ENCODE measurements at places on chromosomes 4 and X. TPM values are rescaled to one million over a fixed set of nuclear protein-coding genes. Genes with fewer than 3 reads are reported as not detected.

- H3K36me3 ChIP-seq = no peaks in the 10 kb centered on the region
- DNase-seq = no peak
- H3K4me1 ChIP-seq = peaks cover 23% of the 10 kb centered on the region
- H3K27me3 ChIP-seq = no peaks in the 10 kb centered on the region
- no peak overlapping the region for H3K27ac ChIP-seq
- no peak overlapping the region for H3K4me3 ChIP-seq
Measured at GRCh38 chr4:48781968-48782367, 1.9 kb upstream of the FRYL start.

Gene MAGEA11
- not detected for polyA plus RNA-seq

Gene PDGFRA
- 11.9 TPM for polyA plus RNA-seq

GRCh38 chr4:147994076-147994475, 262.2 kb downstream of the ARHGAP10 start:
- no peak overlapping the region for H3K4me3 ChIP-seq
- H3K4me1 ChIP-seq = peaks cover 23% of the 10 kb centered on the region

DNA sequence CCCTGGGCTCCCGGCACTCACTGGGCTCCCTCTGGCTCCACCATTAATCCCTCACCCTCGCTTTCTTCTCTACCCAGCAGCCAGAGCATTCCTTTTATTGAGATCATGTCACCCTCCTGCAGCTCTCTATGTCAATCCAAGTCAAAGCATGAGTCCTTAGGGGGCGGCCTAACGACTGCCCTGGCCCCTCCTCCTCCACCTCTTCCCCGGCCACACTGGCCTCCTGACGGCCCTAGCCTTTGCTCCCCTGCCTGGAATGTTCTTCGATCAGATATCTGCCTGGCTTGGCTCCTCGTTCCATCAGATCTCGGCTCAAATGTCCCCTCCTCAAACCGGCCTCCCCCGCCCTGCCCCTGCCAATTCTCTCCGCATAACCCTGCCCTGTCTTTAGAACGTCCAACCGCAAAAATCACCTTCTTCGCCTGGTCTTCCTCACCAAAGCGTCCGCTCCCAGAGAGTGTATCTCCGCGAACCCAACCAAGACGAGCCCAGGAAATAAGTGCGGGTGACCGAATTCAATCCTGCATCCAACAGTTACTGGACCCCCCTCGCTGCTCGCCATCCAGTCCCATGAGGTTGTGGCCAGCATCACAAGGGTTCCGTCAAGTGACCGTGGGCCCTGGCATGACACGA, 722 bp upstream of the PNCK start:
- DNase-seq = no peak
- no peaks in the 10 kb centered on the region for H3K36me3 ChIP-seq
- no peak overlapping the region for H3K27ac ChIP-seq
- H3K4me1 ChIP-seq = no peaks in the 10 kb centered on the region

GRCh38 chr4:140947506-140947905, 185.8 kb downstream of the RNF150 start:
- H3K36me3 ChIP-seq = no peaks in the 10 kb centered on the region
- H3K4me3 ChIP-seq = no peak overlapping the region
- peaks cover 40% of the 10 kb centered on the region for H3K4me1 ChIP-seq
- H3K27ac ChIP-seq = no peak overlapping the region

- H3K27me3 ChIP-seq = peaks cover 71% of the 10 kb centered on the region
- peak overlapping the region; percentile 40 for H3K4me3 ChIP-seq
- DNase-seq = no peak
Measured at GRCh38 chr4:794900-795725, 30.8 kb downstream of the CPLX1 start.

DNA sequence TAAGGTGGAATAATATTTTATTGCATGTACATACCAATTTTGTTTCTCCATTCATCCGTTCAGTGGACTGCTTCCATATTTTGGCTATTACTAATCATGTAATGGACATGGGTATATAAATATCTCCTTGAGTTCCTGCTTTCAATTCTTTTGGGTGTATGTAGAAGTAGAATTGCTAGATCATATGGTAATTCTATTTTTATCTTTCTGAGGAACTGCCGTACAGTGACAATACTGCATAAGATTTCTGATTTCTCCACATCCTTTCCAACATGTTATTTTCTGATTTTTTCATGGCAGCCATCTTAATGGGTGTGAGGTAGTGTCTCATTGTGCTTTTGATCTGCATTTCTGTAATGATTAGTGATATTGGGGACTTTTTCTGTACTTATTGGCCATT, 19.2 kb downstream of the ALPK1 start:
- H3K36me3 ChIP-seq = no peaks in the 10 kb centered on the region
- H3K27ac ChIP-seq = peak overlapping the region; percentile 49
- H3K27me3 ChIP-seq = no peaks in the 10 kb centered on the region
- no peaks in the 10 kb centered on the region for H3K4me1 ChIP-seq
- DNase-seq = no peak

Gene TTC29
- not detected for polyA plus RNA-seq

GRCh38 chrX:39875834-39876628, 221.7 kb downstream of the BCOR start:
- DNase-seq = no peak
- no peaks in the 10 kb centered on the region for H3K36me3 ChIP-seq

DNA sequence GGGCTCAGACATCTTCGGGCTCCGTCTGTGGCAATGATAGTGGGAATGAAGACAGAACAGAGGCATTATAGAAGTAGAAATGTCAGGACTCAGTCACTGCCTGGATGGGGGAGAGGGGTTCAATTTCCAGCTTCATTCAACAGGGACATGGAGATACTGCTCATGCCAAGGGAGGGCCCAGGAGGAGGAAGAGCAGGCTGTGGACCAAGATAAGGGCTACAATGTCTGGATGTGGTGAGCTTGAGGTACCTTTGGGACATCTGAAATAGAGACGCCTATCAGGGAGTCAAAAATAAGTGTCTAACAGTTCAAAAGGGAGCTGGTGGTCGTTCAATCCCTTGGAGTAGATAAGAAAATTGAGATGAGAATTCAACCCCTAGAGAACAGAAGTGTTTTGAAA, 34.5 kb downstream of the ELF4 start:
- no peaks in the 10 kb centered on the region for H3K27me3 ChIP-seq
- H3K27ac ChIP-seq = no peak overlapping the region
- no peaks in the 10 kb centered on the region for H3K36me3 ChIP-seq
- H3K4me3 ChIP-seq = no peak overlapping the region
- no peak for DNase-seq

Gene CXCL11
- polyA plus RNA-seq = 0.07 TPM

- no peak overlapping the region for H3K27ac ChIP-seq
- no peaks in the 10 kb centered on the region for H3K27me3 ChIP-seq
Measured at GRCh38 chr4:123579961-123580360, 183.4 kb downstream of the SPRY1 start.

DNA sequence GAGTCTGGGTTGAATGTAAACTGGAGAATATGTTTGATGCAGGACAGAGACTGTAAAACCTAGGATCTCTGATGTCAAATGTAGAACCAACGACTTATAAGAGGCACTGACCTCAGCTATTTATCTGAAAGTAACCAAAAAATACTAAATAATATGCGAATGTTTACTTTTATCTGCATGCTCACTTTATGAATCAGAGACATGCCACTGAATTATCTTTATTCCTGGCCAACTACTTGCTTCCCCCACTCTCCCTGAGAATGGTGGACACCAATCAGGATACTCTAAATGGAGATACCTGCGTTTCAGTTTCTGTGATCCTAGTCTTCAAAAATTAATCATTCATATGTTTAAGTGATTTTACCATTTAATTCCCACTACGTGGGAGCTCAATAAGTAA, 1038.4 kb upstream of the PABPC4L start:
- H3K36me3 ChIP-seq = no peaks in the 10 kb centered on the region
- no peak overlapping the region for H3K4me3 ChIP-seq
- no peaks in the 10 kb centered on the region for H3K27me3 ChIP-seq
- no peaks in the 10 kb centered on the region for H3K4me1 ChIP-seq
- H3K27ac ChIP-seq = no peak overlapping the region
- no peak for DNase-seq

- no peak overlapping the region for H3K4me3 ChIP-seq
- no peak for DNase-seq
- H3K27ac ChIP-seq = no peak overlapping the region
- H3K4me1 ChIP-seq = peaks cover 53% of the 10 kb centered on the region
Measured at GRCh38 chr4:94516067-94516466, 64.3 kb downstream of the PDLIM5 start.

DNA sequence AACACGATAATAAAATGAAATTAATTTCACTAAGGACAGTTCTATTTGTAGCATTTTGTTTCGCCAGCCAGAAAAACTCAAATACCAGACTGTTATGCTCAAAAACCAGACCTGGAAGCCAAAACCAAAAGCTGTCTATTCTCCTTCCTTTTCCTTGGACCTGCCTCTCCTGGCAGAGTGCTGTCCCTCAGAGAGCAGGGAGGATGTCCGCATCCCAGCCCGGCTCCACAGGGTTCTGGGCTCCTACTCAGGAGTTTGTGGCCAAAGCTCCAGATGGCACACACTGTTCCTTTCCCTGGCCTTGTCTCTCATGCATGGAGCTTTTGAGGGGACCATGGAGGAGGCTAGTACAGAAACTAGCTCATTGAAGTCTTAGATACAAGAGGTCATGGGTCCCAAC, 41.9 kb upstream of the C1QTNF7 start:
- peak; percentile 34 for DNase-seq
- H3K4me1 ChIP-seq = no peaks in the 10 kb centered on the region
- no peaks in the 10 kb centered on the region for H3K27me3 ChIP-seq

DNA sequence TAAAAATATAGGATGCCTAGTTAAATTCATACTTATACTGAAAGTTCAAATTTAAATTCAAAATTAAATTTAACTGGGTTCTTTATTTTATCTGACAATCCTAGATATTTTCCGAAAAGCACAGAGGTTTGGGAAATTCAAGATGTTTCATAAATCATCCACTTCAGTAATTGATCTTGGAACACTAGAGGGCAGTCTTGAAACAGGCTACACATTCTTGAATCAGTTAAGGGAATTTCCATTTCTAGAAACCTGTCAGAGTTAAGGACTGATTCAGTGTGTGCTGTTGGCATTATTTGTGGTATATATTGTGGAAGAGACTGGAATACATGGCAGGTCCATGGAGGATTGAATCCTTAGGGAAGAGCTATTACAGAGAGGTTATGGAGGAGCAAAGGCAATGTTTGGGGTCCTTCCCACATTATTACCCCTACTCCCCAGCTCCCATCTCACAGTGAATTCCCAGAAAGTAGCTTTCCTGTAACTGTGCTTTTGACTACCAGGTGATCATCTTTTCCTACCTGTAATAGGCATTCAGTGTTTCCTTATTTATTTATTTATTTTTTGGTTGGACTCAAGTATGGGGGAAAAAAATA, 92.9 kb downstream of the EGF start:
- DNase-seq = no peak
- no peak overlapping the region for H3K4me3 ChIP-seq
- no peak overlapping the region for H3K27ac ChIP-seq
- H3K4me1 ChIP-seq = no peaks in the 10 kb centered on the region

DNA sequence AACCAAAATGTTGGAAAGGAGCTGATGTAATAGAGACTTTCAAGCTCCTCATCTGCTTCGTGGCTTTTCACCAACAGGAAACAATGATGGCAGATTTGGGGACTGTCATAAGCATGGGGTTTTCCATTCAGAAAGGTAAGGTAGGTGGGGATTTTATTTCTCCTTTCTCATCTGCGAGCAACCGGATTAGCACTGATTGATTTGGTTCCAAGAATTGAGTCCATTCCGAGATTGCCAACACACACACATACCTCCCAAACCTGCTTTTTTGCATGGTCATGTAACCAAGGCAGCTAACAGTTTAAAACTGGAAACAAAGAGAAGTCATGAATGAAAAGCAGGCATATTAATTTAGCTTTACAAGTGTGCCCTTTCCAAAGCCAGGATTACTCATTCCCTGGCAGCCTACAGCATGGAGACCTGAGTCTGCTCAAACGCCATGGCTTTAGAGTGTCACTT, 63.0 kb upstream of the LNX1 start:
- peak overlapping the region; percentile 15 for H3K27ac ChIP-seq
- no peak for DNase-seq
- peaks cover 50% of the 10 kb centered on the region for H3K4me1 ChIP-seq
- no peaks in the 10 kb centered on the region for H3K36me3 ChIP-seq

GRCh38 chrX:13305108-13305507, 14.7 kb downstream of the ATXN3L start:
- DNase-seq = no peak
- no peak overlapping the region for H3K4me3 ChIP-seq
- no peak overlapping the region for H3K27ac ChIP-seq
- H3K27me3 ChIP-seq = no peaks in the 10 kb centered on the region

GRCh38 chrX:135497736-135498135, 22.7 kb upstream of the INTS6L start:
- H3K4me1 ChIP-seq = no peaks in the 10 kb centered on the region
- H3K4me3 ChIP-seq = no peak overlapping the region
- H3K27ac ChIP-seq = no peak overlapping the region
- no peaks in the 10 kb centered on the region for H3K27me3 ChIP-seq
- DNase-seq = no peak

GRCh38 chr4:35562861-35563260, 681.5 kb downstream of the ARAP2 start:
- H3K27me3 ChIP-seq = no peaks in the 10 kb centered on the region
- DNase-seq = no peak
- no peaks in the 10 kb centered on the region for H3K36me3 ChIP-seq
- H3K4me1 ChIP-seq = no peaks in the 10 kb centered on the region
- no peak overlapping the region for H3K4me3 ChIP-seq
